Iris pigment epithelial cell (primary cell): ENCODE measurements at places on chromosomes 3 and 15.

- DNase-seq: peak; percentile 63
Measured at GRCh38 chr3:172189987-172190603, 150.7 kb downstream of the FNDC3B start.

GRCh38 chr3:23153436-23153835 is 49.7 kb upstream of the UBE2E2 start:
- no peak for DNase-seq

GRCh38 chr15:92878593-92879053 is 21.5 kb upstream of the CHD2 start:
- DNase-seq: no peak

DNA sequence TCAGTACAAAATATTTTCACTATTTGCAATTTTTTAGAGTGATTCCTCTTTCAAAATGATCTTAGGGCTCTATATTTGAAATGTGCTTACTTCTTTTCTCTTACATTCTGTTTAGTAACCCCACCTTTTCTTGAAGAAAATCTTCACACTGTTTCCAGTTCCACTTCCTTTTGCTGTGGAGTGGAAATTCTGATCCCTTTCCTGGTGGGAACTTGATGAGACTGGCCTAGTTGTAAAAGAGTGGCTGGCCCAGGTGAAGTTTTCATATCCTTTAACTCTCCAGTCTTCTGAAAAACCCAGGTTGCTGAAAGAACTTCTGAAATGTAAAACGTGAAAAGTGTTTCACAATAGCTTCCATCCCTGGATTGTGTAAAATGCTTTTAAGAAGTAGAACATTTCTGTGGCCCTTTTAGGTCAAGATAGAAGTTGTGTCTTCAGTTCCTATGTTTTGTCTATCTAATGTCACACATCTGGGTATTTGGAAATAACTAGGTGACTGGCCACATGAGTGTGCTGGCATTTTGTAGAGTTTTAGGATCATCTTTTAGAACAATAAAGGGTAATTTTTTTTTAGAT is 84.8 kb upstream of the LRIG1 start:
- DNase-seq: peak; percentile 49

DNA sequence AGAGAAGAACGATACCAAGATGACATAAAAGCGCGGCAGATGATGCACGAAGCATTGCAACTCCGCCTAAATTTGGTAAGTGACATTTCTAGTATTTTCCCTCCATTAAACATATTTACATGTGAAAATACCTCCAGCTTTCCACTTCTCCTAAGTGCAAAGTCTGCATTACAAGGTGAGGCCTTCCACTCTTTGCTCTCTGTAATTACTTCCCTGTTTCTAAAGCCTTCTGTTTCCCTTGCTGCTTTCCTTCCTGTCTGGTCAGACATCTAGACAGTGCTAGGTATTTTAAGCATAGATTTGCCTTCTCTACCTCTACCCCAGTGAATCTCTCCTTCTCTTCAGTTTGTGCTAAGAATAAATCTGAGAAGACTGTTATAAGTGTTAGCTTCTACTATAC is 1.9 kb downstream of the P2RY12 start:
- no peak for DNase-seq

- no peak for DNase-seq
Measured at GRCh38 chr3:40851836-40852235, 327.1 kb downstream of the ZNF621 start.

DNA sequence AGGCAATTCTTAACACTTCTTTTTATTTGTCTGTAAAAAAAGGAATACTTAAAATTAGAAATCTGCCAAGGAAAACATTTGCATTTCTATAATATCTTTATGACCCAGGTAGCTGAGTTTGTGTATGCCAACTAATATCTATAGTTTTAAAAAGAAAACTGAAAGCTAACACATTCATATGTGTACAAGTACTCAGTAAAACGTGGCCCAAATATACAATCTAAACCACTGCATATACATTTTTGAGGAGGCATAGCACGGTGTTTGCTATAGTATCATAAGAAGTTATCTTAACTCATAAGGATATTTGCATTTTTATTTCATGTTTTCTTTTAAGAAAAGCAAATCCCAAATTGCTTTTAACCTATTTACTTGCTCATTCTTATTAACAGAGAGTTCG is 172.7 kb downstream of the ZBTB20 start:
- DNase-seq: no peak

GRCh38 chr3:85977615-85978338 is 1013.2 kb downstream of the VGLL3 start:
- DNase-seq: no peak

- no peak for DNase-seq
Measured at GRCh38 chr3:16417945-16418739, 95.4 kb downstream of the RFTN1 start.

DNA sequence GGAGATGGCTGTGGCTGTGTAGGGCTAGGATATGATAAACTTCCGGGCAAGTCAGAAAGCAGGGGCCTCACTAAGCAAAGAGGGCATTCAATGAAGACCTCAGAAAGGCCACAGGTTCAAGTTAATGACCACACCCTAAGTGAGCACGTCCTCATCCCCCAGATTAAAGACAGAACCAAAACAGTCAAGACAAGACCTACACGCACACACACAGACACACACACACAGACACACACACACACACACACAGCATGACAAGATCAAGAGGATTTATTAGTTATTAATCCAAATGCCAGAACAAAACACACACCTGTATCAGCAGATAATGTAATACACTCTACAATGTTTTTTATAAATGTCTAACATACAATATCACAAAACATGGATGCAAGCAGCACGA is 546.2 kb downstream of the FGF12 start:
- no peak for DNase-seq
